ENCODE measurements at places on chromosomes 1 and 21. TPM values are rescaled to one million over a fixed set of nuclear protein-coding genes. Genes with fewer than 3 reads are reported as not detected.

DNA sequence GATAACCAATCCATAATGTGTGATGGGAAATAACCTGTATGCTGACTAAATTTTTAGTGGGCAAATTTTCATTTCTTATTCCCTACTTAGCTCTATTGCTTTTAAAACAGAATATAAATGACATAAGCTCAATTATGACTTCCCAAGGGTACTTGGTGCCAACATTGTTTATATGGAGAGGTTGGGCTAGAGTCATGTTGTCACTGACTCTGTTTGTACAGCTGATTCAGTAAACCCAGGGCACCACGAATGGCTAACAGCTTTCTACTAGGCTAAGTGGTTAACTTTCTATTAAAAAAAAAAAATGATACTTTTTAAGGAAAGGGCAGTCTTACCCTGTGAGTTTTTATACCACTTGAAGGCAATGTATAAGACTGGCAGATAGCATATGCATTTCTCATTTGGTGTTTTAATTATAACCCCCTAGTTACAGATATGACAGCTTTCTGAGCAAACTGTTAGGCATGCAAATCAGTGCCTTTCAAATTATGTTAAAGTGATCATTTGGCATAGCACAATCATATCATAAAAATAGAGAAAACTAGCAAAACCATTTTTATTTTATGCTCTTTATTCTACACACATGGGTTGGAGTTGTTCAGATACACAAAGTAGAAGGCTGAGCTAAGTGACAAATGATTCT is 147.1 kb downstream of the DNM3 start:
- no peak overlapping the region for H3K4me3 ChIP-seq
- no peak for DNase-seq
- H3K4me1 ChIP-seq, result no peaks in the 10 kb centered on the region
- H3K27me3 ChIP-seq, result no peaks in the 10 kb centered on the region
- no peak overlapping the region for H3K27ac ChIP-seq

GRCh38 chr21:34635307-34635706 is 20.4 kb upstream of the RCAN1 start:
- no peak overlapping the region for H3K27ac ChIP-seq
- H3K27me3 ChIP-seq, result no peaks in the 10 kb centered on the region
- no peak for DNase-seq
- H3K4me3 ChIP-seq, result no peak overlapping the region
- no peaks in the 10 kb centered on the region for H3K4me1 ChIP-seq

DNA sequence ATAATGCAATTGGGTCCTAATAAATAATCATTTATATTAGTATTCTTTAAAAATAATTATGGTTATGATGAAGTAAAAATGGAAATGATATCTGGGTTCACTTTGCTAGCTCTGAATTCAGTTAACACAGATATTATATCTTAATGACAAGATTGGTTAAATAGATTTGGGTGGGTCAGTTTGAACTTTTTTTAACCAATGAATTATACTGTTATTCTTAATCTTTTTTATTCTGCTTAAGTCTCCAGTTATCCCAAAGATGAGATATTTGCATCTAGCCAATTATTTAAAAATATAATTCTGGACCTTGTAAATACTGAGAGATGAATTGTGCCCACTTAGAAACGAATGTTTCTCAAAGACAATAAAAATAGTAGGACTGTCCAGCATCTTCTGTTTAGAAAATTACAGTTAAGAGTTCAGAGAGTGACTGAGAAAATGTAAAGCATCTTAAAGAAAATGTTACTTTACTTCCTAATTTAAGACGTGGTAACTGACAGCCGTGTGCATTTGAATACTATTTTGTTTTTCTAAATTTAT is 345.2 kb downstream of the USP25 start:
- H3K4me1 ChIP-seq, result peaks cover 8% of the 10 kb centered on the region
- no peaks in the 10 kb centered on the region for H3K36me3 ChIP-seq
- H3K4me3 ChIP-seq, result no peak overlapping the region
- H3K27me3 ChIP-seq, result no peaks in the 10 kb centered on the region
- no peak for DNase-seq
- H3K27ac ChIP-seq, result peak overlapping the region; percentile 91

GRCh38 chr1:31381394-31382294 is 8.8 kb upstream of the FABP3 start:
- H3K4me3 ChIP-seq, result no peak overlapping the region
- DNase-seq, result no peak
- H3K27me3 ChIP-seq, result no peaks in the 10 kb centered on the region
- no peaks in the 10 kb centered on the region for H3K36me3 ChIP-seq

GRCh38 chr1:27887215-27888021 is 15.1 kb downstream of the THEMIS2 start:
- H3K27ac ChIP-seq, result no peak overlapping the region
- no peaks in the 10 kb centered on the region for H3K36me3 ChIP-seq
- no peaks in the 10 kb centered on the region for H3K27me3 ChIP-seq

DNA sequence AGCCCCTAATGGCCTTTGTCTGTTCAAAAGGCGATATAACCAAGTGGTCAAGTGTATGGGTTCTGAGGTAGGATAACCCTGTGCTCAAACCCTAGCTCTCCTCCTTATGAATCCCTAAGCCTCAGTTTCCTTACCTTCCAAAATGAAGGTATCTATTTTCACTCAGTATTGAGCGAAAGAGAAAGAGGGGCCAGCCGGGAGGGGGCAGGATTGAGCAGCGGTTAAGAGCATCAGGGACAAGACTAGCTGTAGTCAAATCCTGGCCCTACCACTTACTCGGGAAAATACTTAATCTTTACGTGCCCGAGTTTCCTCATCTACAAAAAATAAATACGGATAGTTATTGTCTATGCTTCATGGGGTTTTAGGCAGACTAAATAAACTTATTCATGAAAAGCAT is 25.7 kb downstream of the LY9 start:
- H3K4me1 ChIP-seq, result no peaks in the 10 kb centered on the region
- DNase-seq, result no peak
- no peak overlapping the region for H3K27ac ChIP-seq
- no peaks in the 10 kb centered on the region for H3K36me3 ChIP-seq
- H3K4me3 ChIP-seq, result no peak overlapping the region

- H3K36me3 ChIP-seq, result no peaks in the 10 kb centered on the region
- no peaks in the 10 kb centered on the region for H3K4me1 ChIP-seq
- no peaks in the 10 kb centered on the region for H3K27me3 ChIP-seq
- DNase-seq, result no peak
These were observed 3.4 kb upstream of the LBR start for GRCh38 chr1:225431081-225431863.

GRCh38 chr1:175394739-175395138 is 202.2 kb upstream of the KIAA0040 start:
- H3K27me3 ChIP-seq, result no peaks in the 10 kb centered on the region
- no peak overlapping the region for H3K4me3 ChIP-seq
- no peak for DNase-seq
- no peaks in the 10 kb centered on the region for H3K4me1 ChIP-seq
- no peak overlapping the region for H3K27ac ChIP-seq

DNA sequence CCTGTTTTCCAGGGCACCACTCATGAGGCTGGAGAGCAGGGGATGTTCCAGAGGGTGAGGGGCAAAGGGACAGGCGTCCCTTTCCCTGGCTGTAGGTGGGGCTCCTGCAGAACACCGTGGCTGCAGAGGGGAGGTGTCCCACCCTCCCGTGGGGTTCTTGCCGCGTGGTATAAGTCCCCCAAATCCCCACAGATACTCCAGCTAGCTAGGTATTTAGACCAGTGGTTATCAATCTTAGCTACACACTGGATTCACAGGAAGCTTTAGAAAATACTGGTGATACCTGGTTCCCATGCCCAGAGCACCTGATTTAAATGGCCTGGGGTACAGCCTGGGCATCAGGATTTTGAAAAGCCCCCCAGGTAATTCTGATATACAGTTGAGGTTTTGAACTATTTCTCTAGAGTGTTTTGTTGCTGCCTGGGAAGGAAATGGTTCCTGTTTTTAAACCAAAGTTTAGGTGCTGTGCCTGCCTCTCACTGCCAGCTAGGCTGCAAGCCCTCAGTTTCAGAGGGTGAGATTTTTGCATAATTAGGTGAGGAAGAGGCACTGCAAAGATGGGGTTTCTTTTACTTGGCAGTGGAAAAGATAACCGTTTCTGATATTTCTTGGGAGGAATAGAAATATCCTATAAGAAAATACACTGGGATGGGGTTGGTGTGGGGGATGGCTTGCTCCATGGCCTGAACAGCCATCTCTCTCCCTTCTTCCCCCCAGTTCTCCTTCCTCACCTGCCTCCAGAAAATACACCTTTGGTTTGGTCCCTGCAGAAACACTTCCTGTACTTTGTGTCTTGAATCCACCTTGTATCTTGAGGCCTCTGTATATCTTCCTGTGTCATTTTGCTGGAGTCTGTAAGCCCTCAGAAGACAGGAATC is 51.7 kb downstream of the RASSF5 start:
- H3K27me3 ChIP-seq, result no peaks in the 10 kb centered on the region
- DNase-seq, result no peak
- no peaks in the 10 kb centered on the region for H3K4me1 ChIP-seq
- H3K27ac ChIP-seq, result no peak overlapping the region
- H3K4me3 ChIP-seq, result no peak overlapping the region

FCRL5 gene
- total RNA-seq, result 1.3 TPM

OR2L8 gene
- total RNA-seq, result not detected

CHD5 gene
- not detected for total RNA-seq

- no peak overlapping the region for H3K4me3 ChIP-seq
- no peak overlapping the region for H3K27ac ChIP-seq
- no peaks in the 10 kb centered on the region for H3K4me1 ChIP-seq
These were observed 21.6 kb downstream of the RAVER2 start for GRCh38 chr1:64766429-64766828.

DNA sequence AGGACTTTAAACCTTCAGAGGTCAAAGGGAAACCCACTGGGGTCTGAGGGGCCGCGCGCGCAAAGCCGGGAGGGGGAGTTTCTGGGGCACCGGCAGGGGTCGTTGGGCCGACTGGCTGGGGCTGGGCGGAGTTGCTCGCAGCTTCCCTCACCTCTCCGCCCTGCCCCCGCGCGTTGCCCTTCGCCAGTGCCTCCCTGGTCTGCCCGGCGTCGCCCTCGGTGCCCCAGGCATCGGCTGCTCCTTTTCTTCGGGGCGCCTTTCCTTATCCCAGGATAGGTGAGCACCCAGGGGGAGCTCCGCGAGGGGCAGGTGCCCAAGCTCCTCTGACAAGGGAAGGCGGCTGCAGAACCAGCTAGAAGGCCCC is 390 bp upstream of the NGF start:
- no peaks in the 10 kb centered on the region for H3K36me3 ChIP-seq
- no peak for DNase-seq
- H3K27ac ChIP-seq, result peak overlapping the region; percentile 92

- no peak overlapping the region for H3K27ac ChIP-seq
- H3K4me3 ChIP-seq, result no peak overlapping the region
These were observed 305.7 kb upstream of the SNX7 start for GRCh38 chr1:98355656-98356383.

DNA sequence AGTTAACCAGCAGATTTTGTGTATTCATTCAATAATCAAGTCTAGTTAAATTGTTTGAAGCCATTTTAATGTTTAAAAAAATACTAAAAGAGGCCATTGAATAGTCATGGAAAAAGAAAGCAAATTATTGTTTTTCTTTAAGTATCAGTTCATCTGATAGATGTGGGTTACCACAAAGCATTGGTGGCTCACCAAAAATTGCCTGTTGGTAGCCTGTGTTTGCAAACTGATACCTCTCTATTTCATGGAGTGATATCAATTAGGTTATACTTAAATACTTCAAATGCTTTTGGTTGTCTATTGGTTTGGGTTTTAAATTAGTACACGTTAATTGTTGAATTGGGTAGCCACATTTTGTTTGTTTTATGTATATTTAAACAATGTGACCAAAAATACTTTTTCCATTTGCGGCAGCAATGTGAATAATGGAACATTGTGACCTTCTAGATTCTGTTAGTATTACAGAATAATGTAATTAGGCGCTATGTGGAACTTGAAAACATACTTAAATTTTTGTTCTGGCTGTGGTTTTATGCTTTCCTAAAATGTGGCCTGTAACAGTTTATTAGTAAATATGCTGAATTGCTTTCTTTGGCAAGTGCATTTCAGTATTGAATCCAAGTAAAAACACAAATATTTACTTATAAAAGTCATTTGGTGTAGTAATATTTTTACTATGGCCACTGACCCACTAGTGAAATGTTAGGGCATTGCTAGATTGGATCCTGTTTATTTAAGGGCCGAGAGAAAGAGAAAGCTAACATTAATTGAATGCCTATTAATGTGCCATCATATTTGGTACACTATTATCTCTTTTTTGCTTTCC is 37.1 kb upstream of the NBL1 start:
- no peak overlapping the region for H3K4me3 ChIP-seq
- no peaks in the 10 kb centered on the region for H3K4me1 ChIP-seq
- H3K27me3 ChIP-seq, result no peaks in the 10 kb centered on the region
- no peak for DNase-seq
- H3K36me3 ChIP-seq, result no peaks in the 10 kb centered on the region
- peak overlapping the region; percentile 13 for H3K27ac ChIP-seq

DNA sequence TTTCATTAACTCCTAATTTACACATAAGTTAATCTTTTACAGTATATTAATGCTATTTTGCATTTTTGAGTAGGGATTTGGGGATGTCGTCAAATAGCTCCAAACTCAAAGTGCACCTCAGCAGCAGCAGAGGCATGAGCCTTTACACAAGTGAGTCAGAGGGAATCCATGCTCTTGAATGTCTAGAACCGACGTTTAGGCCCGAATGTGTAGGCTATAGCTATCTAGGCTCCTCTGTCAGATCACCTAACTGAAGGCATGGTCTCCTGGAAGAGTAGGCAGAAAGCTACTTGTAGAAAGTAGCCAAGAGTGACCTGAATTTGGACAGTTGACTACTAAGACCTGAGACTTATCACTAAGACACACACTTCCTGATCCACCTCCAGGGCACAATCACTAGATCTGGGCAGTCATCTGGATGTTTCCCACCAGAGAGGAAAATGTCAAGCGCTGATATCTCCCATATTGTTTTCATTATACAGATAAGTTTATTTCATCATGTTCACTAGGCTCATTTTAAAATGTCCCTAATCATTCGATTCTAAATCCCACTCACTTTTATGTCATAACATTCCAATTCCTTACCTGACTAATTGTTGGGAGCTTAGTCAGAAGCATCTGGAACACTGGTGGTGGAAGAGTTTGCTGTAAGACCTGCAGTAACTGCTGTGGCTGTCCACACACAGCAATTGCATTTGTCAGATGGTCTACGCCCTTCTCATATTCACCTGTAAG is 15.3 kb downstream of the TOMM20 start:
- H3K27ac ChIP-seq, result no peak overlapping the region
- DNase-seq, result no peak
- H3K27me3 ChIP-seq, result no peaks in the 10 kb centered on the region
- no peaks in the 10 kb centered on the region for H3K4me1 ChIP-seq
- H3K36me3 ChIP-seq, result no peaks in the 10 kb centered on the region

- no peak for DNase-seq
- H3K4me1 ChIP-seq, result no peaks in the 10 kb centered on the region
- no peaks in the 10 kb centered on the region for H3K27me3 ChIP-seq
- H3K4me3 ChIP-seq, result no peak overlapping the region
- H3K36me3 ChIP-seq, result no peaks in the 10 kb centered on the region
These were observed 70.5 kb upstream of the SCYL3 start for GRCh38 chr1:169964206-169964605.

- peak; percentile 92 for DNase-seq
- peaks cover 20% of the 10 kb centered on the region for H3K4me1 ChIP-seq
- no peaks in the 10 kb centered on the region for H3K36me3 ChIP-seq
- no peak overlapping the region for H3K4me3 ChIP-seq
- H3K27ac ChIP-seq, result peak overlapping the region; percentile 94
These were observed 2.7 kb upstream of the HSPG2 start for GRCh38 chr1:21939650-21940374.

- no peak overlapping the region for H3K27ac ChIP-seq
- no peak overlapping the region for H3K4me3 ChIP-seq
- no peak for DNase-seq
- no peaks in the 10 kb centered on the region for H3K4me1 ChIP-seq
These were observed 112.8 kb upstream of the SLC35F3 start for GRCh38 chr1:233791721-233792120.

IARS2 gene
- 49.4 TPM for total RNA-seq

Measured in uterus (tissue), 4 donors.